IMR-90 (cell line): ENCODE measurements at places on chromosomes 16 and 17. TPM values are rescaled to one million over a fixed set of nuclear protein-coding genes. Genes with fewer than 3 reads are reported as not detected.

The CD19 gene
- not detected in 2 replicates for total RNA-seq

DNA sequence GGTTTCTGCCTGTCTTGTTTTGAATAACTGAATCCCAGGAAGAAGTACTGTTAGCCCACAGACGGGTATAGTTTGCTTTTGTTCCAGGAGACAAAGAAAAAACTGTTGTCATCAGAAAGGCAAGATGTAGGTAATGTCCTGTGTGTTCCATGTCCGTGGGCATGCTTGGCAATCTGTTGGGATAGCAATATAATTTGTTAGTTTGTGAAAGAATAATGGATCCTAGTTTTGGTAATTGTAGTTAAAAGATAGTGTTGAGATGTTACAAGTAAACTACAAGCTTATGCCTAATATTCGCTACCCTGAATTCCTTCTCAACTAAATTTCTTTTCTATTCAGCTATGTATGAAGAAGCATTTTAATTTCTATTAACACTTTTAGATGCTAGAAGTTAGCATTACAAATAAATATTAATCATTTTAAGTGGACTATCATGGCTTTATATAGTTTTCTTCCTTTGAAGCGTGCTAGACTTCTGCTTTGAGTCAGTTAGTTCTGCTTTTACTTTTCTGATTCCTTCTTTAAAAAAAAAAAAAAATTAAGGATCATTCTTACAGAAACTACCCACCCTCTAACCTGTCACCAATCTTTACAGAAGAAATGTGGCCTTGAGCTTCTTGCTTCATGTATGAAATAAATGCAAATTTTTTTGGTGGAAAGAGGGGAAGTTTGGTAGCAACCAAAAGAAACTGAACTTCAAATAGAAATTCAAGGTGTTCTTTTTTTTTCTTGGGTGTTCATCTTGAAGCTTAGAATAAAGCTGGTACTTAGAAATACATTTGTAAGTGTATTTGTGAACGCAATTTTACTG, 2.4 kb downstream of the EVI2A start:
- DNase-seq = no peak

GRCh38 chr16:11955713-11956123, 9.3 kb upstream of the TNFRSF17 start:
- peak; percentile 98 for DNase-seq

DNA sequence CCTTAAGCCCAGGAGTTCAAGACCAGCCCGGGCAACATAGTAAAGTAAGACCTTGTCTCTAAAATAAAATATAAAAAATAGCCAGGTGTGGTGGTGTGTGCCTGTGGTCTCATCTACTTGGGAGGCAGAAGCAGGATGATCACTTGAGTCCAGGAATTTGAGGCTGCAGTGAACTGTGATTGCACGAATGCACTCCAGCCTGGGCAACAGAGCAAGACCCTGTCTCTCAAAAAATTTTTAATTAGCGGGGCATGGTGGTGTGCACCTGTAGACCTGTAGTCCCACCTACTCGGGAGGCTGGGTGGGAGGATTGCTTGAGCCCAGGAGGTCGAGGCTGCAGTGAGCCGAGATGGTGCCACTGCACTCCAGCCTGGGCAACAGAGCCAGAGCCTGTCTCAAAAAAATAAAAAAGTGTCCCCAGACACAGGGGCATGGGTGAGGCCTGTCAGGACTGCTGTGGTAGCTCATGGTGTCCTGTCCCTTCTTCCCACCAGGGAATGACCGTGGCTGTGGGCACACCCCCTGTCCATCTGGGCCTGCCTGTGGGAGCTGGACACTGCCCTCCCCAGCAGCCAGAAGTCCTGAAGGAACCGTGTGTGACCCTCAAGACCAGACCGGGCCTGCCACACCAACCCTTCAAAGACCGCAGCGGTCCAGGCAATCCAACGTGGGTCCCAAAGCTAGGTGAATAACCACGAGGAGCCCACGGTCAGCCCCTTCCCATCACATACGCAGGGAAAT, 30.8 kb upstream of the GAA start:
- no peak for DNase-seq

GRCh38 chr17:56177361-56177760, 24.1 kb downstream of the ANKFN1 start:
- no peak for DNase-seq

The SEPTIN12 gene
- total RNA-seq = not detected in 2 replicates

- DNase-seq = peak; percentile 89
These were observed 11.2 kb upstream of the CEP20 start for GRCh38 chr16:15899538-15900100.

DNA sequence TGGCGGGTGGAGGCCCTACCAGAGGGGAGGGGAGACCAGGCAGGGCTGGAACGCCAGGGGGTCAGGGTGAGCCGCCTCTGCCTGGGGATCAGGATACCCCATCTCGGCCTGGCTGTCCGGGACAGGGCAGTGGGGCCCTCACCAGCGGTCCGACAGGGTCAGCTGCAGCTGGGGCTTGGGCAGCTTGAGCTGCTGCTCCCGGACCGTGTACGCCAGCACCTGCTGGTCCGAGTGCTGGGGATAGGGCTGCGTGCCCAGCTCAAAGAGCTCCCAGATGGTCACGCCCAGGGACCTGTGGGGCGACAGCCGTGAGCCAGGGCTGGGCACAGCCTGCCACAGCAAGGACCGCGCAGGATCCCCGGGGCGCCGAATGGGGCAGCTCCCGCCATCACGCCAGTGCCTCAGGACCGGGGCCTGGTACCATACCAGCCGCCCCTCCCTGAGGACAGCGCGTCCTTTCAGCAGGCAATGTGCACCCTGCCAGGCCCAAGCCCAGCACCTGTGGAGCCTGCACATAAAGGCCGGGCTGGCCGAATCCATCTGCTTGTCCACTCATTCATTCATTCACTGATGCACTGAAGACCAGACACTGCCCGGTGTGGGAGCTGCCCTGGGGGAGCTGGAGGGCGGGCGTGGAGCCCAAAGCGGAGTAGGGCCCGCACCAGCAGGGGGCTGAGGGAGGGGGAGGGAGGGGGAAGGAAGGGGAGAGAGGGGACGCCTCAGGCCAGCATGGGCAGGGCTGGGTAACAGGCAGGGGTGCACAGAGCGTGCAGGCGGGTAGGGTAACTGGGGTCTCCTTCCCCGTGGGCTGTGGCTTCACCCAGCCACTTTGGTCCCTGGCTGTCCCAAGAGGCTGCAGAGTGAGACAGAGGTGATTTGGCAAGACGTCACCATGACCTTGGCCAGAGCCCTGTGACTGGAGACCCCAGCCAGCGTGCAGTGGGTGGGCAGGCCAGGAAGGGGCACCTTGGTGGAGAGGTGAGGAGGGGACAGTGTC, 42.0 kb upstream of the PVALEF start:
- DNase-seq = no peak

DNA sequence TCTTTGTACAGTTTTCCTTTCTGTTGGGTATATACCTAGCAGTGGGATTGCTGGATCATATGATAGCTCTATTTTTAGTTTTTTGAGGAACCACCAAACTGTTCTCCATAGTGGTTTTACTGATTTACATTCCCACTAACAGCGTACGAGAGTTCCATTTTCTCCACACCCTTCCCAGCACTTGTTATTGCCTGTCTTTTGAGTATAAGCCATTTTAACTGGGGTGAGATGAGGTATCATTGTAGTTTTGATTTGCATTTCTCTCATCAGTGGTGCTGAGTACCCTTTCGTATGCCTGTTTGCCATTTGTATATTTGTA, 887 bp upstream of the EVI2B start:
- DNase-seq = no peak

DNA sequence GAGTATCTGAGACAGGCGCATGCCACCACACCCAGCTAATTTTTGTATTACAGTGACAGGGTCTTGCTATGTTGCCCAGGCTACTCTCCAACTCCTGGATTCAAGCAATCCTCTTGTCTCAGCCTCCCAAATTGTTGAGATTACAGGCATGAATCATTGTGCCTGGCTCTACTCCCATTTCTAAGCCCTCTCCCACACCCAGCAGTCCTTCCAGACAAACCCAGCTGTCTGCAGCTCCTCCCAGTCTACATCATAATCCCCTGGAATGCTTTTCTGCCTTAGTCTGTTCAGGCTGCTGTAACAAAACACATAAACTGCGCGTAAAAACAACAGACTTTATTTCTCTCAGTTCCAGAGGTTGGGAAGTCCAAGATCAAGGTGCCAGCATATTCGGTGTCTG, 144.5 kb downstream of the GRIN2A start:
- no peak for DNase-seq

- DNase-seq = no peak
These were observed 684 bp downstream of the YPEL2 start for GRCh38 chr17:59331929-59332748.

DNA sequence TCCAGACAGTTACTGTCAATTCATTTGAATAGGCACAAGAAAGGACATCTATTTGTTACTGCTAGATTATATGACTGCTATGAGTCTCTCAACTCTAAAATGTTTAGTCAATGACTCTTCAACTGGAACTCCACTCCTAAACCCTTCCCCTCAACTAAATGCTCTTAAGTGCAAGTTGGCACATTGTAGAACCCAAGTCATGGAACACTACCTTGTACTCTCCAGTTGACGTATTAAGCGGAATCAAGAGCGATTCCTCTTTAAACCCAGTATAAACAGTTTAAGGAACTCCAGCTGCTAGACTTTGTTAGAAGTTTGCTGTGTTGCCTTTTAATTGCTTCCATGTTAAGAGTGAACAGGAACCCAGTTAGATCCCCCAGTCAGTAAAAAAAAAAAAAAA, 44.6 kb downstream of the STH start:
- no peak for DNase-seq

The KIFC3 gene
- total RNA-seq = 38.3 and 48.6 TPM in 2 replicates

DNA sequence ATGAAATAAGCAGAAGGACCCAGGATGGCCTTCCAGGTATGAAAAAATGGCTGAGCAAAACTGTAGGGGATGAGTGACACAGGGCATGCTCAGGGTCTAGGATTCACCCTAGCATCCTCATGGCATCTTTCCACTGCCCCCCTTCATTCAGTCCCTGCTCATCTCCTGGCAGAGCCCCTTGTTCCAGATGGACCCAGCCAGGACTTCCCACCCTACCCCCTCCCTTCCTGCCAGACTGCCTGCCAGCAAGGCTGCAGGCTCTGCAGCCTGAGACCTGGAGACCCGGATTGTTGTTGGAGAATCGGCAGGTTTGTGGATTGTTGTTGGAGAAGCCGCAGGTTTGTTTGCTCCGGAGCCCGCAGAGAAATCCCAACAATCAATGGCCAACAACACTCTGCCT, 6.6 kb downstream of the SEZ6 start:
- no peak for DNase-seq

The NAA60 gene
- 5.6 and 7.5 TPM in 2 replicates for total RNA-seq

The RHBDL3 gene
- 0.18 and 0.28 TPM in 2 replicates for total RNA-seq

- no peak for DNase-seq
These were observed 1.3 kb upstream of the CCDC102A start for GRCh38 chr16:57537581-57538234.

DNA sequence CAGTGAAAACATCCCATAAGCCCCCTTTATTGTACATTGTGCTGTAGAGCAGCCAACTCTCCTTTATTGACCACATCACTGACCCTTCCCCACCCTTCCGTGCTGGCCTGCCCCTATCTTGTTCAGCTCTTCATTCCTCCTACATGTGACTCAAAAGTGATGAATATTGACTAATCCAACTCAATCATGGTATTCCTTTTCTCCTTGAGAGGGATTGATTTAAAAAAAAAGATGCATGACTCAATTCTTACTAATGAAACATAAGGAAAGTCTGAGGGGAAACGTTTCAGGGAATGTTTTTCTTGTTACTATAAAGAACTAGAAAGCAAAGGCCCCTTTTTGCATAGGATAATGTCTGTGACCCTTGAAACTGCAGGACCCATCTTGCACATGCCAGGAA, 125.2 kb upstream of the SOX9 start:
- DNase-seq = peak; percentile 67

DNA sequence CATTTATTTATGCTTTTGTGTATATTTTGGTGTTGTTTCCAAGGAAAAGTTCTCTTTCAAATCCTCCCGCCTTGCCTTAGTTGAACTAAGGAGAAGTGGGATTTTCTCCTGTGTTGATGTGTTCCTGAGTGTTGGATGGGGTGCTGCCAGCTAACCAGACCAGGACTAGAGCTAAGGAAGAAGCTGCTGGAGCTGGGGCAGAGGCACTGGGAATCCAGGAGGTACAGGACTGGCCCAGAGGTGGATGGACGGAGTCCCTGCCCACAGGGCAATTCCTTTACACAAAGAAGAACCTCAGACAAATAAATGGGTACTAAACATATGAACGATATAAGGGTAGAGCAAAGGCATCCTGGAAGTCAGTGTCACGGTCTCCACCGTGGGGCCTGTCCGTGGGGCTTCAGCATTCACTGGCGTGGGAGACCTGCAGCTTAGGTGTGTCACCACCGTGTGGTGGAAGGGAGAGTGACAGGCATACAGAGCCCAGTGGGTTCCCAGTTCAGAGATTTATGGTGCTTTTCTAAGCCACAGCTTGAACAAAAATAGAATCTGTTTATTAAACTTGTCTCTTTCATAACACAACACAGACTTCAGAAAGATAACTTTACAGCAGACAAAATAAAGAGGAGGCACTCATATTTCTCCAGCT, 270.7 kb downstream of the NTN1 start:
- DNase-seq = peak; percentile 25

- no peak for DNase-seq
These were observed 3.2 kb downstream of the CCR7 start for GRCh38 chr17:40561871-40562611.

DNA sequence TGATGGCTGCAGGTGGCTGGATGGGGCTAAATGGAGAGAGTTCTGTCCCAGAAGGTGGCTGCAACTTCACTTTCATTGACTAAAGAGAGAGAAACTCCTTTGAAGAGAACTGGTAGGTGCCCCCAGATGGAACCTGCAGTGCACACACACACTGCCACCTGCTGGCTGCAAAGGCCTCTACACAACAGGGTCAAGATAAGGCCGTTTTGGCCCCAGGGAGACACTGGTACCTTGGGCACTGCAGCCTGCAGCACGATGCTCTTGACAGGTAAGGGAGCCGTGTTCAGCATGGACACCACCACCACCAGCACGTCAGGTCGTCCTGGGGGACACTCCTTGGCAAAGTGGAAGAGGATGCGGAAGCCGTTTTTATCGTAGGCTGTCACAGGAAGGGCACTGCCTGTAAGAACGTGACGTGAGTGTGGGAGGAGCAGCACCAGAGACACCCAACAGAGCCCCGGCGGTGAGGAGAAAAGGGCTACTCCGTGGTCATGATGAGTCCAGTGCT, 22.7 kb downstream of the GGA3 start:
- peak; percentile 69 for DNase-seq

The ZNF385C gene
- not detected in 2 replicates for total RNA-seq
